ENCODE measurements at places on chromosomes 1 and 21. TPM values are rescaled to one million over a fixed set of nuclear protein-coding genes. Genes with fewer than 3 reads are reported as not detected.

- DNase-seq, result no peak
These were observed 2.0 kb upstream of the CD101 start for GRCh38 chr1:116999596-116999995.

- DNase-seq, result no peak
These were observed 66.1 kb downstream of the TMEM53 start for GRCh38 chr1:44608141-44608540.

DNA sequence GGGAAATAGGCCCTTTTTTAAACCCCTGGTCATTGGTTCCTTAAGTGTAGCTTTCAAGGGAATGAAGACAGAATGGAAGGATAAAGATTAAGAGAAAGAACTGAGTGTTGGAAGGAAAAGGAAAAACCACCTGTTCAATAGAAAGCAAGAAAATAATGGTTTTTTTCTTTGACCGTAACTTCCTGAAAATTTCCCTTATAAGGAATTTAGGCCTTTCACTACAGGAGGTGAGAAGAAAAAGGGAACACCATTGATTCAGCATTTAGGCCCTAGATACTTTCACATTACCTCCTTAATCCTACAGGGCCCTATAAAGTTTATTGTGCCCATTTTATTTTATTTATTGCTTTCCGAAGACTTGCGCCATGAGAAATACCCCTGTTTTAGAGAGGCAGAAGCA, 18.9 kb downstream of the KPNA6 start:
- no peak for DNase-seq

DNA sequence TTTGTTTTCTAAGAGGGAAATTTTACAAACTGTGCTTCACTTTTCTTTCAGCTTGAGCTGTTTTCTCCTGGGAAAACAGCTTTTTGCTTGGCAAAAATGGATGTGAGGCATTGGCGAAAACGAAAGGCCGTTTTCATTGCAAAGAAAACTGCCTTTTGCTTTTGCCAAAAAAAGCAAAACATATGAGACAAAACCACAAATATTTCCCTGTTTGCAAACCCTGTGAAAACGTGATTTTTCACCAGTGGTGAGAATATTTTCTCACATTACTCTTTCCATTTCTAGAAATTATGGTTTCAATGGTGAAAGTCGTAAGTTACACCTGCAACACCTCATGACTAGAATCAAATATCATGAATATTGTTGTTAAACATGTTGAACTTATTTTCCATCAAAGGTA, 74.0 kb upstream of the ZBTB18 start:
- DNase-seq, result no peak

DNA sequence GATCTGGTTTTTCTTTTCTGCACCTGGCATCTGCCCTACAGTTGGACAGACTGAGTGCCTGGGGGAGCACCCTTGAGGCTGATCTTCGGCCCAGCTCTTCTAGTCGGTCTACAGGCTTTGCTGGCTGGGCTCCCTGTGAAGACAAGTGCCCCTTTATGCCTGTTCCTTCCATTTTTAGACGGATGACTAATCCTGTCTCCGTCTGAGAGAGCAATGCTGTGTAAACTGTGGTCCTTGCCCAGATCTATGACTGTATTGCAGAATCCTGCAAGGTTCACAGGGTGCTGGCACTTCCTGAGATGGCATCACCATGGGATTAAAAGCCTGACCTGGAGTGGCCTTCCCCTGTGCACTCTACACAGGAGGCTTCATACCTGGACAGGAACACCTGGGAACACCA, 47.6 kb upstream of the SAMD13 start:
- no peak for DNase-seq

DNA sequence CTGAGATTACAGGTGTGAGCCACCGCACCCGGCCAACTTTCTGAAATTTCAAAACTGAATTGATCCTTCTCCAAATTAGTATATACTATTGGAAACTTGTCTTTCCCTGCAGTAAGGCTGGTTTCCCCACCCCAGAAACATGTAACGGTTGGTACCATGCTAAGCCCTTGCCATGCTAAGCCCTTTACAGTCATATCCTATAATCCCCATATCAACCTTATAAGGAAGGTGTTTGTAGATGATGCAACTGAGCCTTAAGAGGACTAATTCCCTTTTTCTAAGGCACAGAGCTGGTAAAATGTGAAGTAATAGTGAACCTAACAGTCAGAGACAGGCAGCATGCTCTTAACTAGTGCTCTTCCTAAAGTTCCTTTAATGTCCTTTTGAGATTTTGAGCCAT, 413.7 kb downstream of the DISC1 start:
- DNase-seq, result no peak

Gene TRNP1
- 2.0 TPM for total RNA-seq

Gene NUCKS1
- 146 TPM for total RNA-seq

DNA sequence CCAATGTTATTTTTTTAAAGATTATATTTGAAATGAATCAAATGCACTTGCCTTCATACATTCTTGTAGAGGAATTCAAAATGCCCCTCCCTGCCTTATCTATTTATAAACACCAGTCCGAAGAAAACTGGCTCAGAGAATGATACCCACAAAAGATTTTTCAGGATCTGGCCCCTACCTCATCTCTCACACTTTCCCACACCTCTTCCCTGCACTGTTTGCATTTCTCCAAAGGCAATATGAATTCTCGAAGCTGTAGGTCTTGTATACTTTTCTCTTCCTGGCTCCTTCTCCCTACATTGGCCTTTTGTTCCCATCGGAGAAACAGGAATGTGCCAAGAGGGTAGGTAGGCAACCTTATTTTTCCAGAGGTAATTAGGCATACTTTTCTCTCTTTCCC, 12.0 kb upstream of the CCDC190 start:
- no peak for DNase-seq

DNA sequence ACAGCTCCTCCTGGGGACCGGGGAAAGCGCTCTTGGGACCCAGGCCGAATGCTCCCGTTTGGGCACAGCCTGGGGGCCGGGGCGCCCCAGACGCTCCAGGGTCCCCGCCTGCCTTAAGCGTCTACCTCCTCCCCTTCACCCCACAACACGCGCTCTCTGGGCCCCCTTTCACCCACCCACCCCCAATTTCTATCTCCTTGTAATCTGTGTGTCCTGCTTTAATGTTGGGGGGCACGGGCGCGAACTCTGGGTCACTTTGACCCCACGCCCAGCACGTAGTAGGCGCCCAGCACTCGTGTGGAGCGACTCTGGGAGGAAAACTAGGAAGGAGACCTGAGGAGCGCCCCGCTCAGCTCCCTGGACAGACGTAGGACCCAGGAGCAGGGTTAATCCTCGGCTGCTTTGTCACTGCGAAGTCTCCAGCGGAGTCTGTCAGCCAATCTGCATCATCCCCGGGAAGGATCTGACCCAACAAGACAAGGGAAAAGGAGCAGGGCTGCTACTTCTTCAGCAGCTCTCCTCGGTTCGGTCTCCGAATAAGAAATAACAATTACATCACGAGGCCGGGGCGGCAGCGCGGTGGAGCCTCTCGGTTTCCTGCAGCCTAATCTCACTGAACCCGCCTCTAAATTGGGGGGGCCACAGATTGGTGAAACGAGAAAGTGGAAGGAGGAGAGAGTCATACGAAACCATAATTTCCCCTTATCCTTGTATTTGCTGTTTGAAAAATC, 757 bp upstream of the NRIP1 start:
- peak; percentile 68 for DNase-seq

- no peak for DNase-seq
These were observed 176.7 kb downstream of the OLFM3 start for GRCh38 chr1:101820071-101820470.

Gene PDPN
- not detected for total RNA-seq

- no peak for DNase-seq
These were observed 1.8 kb upstream of the FABP3 start for GRCh38 chr1:31374511-31375196.

- no peak for DNase-seq
These were observed 190.1 kb downstream of the ST6GALNAC3 start for GRCh38 chr1:76264642-76265041.

Gene ZNF678
- 4.2 TPM for total RNA-seq

DNA sequence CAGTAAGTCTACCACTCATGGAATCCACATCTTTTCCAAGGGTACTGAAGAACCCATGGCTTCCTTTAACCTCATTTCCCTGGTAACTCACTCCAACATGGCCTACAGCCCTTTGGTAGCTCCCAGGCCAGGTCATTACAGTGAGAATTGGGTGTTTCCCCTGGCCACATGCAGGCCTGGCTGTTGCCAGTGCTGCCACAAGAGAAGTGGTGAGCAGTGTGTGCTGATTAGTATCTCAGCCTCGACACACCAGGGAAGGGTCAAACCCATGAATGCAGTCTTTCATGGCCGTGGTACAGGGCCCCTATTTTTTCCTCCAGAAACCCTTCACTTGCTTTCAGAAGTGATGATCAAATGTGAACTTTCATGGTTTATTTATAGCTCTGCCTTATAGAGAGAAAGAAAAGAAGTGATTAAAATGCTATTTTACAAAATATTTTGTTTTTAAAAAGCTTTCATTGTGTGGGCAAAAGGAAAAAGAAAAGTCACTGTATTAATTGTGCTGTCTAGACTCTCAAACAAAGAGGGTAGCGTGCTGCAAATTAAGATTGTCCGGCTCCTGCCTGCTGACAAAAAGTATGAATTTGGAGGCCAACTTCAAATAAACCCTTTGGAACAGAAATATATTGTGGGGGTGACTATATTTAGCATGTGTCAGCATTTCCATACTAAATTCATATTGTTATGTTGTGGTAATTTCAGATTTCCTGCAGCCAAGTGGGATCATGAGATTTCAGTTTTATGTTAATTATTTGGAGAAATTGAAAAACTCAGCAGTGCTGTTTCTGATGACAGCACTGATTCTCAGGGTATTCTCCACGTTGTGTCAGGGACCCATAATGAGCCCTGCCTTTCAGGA, 62.0 kb upstream of the HOOK1 start:
- DNase-seq, result no peak

- DNase-seq, result no peak
These were observed 359.0 kb upstream of the PTBP2 start for GRCh38 chr1:96362623-96363022.

Gene RSPO1
- total RNA-seq, result not detected
